NCI-H1694 treated with DMSO at 0.1 percent for 48 hours (cell line): ENCODE measurements at places on chromosomes 7 and 10.

DNA sequence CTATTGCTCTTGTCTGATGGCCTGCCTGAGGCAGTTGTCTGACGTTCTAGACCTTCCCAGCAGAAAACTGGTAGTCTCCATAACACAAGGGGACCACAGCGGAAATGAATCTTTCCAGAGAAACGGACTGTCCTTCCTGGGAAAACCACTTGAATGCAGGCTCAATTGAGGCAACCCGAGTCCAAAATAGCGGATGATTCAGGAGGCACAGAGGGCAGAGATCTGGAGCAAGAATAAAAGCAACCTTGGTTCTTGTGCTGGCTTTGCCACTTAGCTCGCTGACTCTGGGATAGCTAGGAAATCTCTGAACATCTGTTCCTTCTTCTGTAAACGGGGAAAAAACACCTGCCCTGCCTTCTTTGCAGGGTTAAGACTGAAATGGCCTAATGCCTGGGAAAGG, 178.8 kb downstream of the NEURL1 start:
- DNase-seq: no peak

GRCh38 chr7:147438216-147438615, 1152.3 kb upstream of the C7orf33 start:
- no peak for DNase-seq

DNA sequence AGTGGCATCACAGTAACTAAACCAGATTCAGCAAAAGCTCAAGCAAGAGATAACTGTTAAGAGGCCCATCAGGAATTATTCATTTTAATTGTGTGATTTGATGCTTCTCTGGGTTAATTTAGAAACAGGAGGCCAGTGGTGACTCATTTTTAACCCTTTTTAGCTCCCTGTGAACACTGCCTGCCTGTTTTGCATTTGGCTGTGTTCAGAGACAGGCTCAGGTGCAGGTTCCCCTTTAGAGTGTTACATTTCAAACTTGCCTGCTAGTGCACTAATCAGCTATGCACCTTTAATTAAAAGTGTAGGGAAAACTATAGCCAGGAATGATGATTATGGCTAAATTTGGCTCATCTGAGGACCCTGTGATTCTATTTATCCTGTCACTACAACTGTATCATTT, 6.5 kb downstream of the STAMBPL1 start:
- DNase-seq: peak; percentile 2

GRCh38 chr10:48383393-48383792, 76.9 kb downstream of the MAPK8 start:
- DNase-seq: no peak

- no peak for DNase-seq
Measured at GRCh38 chr10:33927347-33927746, 592.9 kb upstream of the NRP1 start.

DNA sequence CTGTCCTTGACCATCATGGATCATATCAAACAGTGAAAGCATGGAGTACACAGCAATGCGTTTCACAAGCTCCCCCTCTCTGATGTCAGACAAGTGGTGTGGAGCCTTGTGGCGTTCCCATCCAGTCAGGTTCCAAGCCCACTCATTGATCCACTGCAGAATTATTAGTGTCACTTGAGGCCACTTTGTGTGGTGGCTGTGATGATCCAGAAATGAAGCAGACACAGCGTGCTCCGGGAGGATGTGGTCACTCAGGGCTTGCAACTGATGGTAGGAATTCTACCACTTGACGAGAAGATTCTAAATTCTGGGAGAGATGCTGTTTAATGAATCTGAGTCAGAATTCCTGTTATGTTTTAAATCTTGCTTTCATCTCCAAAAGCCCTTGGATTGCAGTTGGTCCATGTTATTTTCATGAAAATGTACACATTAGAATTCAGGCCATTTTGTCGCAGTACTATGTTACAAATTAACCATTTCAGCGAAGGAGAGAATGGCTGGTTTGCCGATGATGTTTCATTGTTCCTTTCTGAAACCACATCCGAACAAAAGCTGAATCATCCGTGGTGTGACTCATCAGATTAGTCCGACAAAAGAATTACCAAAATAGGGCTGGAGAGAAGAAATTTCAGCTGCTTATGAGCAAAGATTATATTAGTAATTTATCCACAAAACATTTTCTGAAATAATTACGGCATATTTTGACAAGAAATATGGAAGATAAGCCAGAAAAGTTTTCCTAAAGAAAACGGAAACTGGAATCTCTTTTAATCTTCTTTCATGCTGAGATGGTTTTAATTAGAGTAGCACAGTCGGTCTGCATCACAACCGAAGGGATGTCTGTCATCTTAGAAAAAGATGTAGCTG, 48.1 kb downstream of the INSYN2A start:
- no peak for DNase-seq

GRCh38 chr7:75667938-75668337, 70.8 kb downstream of the HIP1 start:
- no peak for DNase-seq

GRCh38 chr7:50266635-50267386, 37.7 kb upstream of the IKZF1 start:
- no peak for DNase-seq

GRCh38 chr10:51326174-51326573, 251.9 kb downstream of the PRKG1 start:
- DNase-seq: no peak

DNA sequence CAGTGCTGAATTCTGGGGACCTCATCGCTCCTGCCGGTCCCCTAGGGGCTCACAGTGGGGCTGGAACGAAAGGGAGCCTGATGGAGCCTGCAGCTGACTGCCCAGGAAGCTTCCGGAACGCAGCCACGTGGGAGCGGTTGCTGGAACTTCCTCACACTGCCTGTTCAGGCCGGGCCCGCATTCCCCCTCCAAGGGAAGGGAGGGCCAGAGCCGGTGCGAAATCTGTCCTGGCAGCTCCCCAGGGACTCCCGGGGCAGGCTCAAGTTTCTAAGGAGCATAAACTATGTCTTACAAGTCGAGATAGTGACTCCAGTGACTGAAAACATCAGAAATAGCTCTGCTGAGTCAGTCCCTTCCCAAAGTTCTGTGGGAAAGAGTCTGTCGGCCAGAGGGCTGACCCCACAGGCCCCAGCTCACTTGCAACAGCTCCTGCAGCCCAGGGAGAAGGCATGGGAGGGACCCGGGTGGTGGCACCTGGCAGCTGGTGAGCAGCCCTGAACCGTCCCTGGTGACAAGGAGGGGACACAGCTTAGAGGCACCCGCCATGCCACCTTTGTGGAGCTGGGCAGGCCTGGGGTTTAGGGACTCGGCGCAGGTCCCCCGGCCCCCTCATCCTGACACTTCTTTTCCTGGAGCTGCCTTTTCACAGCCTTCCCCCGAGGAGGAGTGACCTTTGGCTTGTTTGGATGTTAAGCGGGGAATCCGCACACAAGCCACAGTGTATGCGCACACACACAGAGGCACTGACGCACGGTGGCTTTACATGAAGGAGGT, 47.6 kb downstream of the PDGFA start:
- no peak for DNase-seq

- no peak for DNase-seq
Measured at GRCh38 chr7:17633067-17633466, 307.2 kb downstream of the SNX13 start.

DNA sequence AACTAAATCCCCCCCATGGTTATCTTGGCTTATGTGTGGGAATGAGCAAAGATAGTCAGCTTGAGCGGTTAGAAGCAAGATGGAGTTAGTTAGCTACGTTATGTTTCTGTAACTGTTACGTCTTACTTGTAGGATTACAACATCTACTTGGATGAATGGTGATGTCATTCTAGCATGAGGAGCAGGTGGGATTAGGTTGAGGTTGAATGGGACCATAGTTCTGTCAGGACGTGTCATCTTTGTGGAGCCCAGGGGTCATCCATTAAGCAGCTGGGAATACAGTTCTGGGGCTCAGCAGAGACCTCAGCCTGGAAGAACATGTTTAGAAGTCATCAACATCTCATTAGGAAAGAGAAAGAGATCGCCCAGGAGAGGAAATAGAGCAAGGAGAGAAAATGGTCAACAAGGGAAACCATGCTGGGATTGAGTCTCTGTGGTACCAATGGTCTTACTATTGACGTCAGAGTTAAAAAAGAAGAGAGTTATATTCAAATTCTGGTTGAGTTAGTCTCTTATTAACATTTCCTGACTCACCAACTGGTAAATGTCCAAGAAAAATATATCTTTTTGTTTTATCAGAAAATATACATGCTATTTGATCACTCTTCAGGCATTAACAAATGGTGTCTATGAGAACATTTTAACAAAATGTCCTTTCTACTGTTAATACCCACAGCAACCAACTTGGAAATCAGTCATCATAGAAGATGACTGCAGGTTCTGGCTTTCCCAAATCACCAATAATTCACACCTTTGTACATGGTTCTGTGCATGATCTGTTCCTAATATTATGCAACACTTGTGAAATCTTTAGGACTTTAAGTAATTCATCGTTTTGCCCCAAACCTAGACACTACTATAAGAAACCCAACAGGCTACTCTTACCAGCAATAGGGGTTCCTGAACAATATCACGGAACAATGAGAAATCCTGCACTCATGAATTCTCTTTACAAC, 96.9 kb downstream of the KIAA1217 start:
- no peak for DNase-seq

GRCh38 chr7:66421830-66422475, 206.7 kb upstream of the KCTD7 start:
- no peak for DNase-seq

- no peak for DNase-seq
Measured at GRCh38 chr10:18397906-18398305, 253.5 kb downstream of the NSUN6 start.

DNA sequence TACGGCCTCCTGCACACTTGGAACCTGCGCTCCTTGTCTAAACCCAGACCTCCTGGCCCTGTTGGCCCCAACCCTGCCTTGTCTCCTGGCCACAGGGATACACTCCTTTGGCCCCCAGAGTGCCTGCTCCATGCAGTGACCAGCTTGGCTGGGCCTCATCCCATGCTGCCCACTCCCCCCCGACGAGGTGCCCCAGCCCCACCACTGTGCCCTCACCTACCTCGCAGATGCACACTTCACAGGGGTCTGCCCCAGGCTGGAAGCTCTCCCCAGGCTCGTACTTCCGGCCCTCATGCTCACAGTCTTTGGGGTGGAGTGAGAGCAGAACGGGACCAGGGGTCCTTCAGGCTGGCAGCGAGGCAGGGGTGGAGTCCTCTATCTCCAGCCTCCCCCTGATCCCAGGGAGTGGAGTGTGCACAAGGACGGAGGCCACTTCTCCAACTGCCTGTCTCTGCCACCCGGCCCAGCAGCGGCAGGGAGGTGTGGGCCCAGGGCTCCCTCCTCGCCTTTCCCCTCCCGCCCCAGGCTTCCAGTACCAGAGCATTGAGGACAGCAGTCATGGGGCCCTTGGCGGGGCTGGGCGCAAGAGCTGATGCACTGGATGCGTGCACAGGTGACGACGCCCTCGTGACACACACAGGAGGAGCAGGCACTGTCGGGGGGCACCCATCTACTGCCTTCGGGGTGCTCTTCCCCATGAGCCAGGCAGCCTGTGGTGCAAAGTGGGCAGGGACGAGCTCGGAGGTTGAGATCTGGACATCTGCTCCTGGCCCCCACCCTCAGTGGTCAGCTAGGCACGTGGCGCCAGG, 22.1 kb downstream of the ATP6V1F start:
- no peak for DNase-seq

DNA sequence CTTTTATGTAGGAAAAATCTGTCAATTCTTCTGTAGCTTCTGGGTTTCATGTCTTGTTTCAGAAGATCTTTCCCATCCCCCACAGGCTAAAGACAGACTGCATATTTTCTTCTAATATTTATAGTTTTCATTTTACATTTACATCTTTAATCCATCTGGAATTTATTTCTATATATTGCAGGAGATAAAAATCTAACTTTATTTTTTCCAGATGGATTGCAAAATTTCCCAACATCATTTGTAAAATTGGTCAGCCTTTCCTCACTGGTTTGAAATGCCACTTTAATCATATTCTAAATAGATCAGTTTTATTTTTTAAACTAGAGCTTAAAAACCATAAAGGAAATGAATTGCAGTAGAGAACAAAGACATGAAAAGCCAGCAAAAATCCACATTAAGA, 46.9 kb downstream of the TMEM26 start:
- no peak for DNase-seq

DNA sequence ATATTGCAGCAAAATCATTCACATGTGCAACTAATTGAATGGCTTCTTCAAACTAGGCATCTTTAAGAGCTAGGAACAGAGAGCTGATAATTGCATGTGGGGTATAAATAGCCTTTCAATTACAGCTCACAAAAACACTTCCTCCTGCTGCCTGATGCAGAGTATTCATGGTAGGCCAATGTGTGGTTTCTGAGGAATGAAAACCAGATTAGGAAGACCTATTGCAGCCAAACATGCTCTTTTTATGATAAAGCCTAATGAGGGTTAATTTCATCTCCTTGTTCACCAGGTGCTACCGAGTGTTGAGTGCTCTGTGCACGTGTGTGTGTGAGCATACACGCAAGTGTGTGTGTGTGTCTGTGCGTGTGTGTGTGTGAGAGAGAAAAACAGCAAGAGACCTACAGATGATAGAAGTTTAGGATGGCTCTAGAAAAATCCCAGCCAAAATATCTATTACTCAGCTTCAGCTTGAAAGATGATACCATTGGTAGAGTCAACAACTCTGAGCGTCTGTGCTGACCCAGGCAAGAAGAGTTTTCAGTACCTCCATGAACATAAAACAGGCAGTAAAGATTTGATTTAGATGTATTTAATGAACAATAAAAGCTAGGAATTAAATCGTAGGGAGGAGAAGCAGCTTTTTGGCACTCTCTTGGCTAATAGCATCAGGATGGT, 448.5 kb upstream of the ANKRD30A start:
- DNase-seq: no peak

GRCh38 chr10:116410351-116410750, 17.3 kb upstream of the PNLIPRP3 start:
- no peak for DNase-seq
